LoVo (cell line): ENCODE measurements at places on chromosomes 13 and 19.

DNA sequence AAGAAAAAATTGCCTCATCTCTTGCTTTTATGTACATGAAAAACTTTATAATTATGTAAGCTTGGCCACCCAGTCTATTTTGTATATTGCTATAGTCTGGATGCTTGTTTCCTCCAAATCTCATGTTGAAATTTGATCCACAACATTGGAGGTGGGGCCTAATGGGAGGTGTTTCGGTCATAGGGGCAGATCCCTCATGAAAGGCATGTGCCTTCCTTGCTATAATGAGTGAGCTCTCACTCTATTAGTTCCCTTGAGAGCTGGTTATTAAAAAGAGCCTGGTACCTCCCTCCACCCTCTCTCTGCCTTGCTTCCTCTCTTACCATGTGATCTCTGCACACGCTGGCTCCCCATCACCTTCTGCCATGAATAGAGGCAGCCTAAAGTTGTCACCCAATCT, 1005.1 kb downstream of the PCDH9 start:
- no peak for DNase-seq

- peak; percentile 67 for DNase-seq
Observed at GRCh38 chr19:35549174-35549788, 3.9 kb downstream of the TMEM147 start.

GRCh38 chr13:28324181-28324789, 170.6 kb downstream of the FLT1 start:
- peak; percentile 66 for DNase-seq

- DNase-seq, result no peak
Observed at GRCh38 chr19:32676895-32677359, 1.3 kb downstream of the RGS9BP start.

GRCh38 chr13:50594276-50595051, 249.0 kb downstream of the DLEU7 start:
- no peak for DNase-seq

- DNase-seq, result no peak
Observed at GRCh38 chr19:7355151-7355820, 6.5 kb downstream of the ARHGEF18 start.

GRCh38 chr19:2385053-2385721, 25.1 kb downstream of the TMPRSS9 start:
- DNase-seq, result peak; percentile 82
